Mesothelial cell of epicardium (in vitro differentiated cells): ENCODE measurements at places on chromosomes 2 and 18. TPM values are rescaled to one million over a fixed set of nuclear protein-coding genes. Genes with fewer than 3 reads are reported as not detected.

GRCh38 chr18:23166891-23167541 lies 31.7 kb downstream of the CABLES1 start:
- DNase-seq: no peak

DNA sequence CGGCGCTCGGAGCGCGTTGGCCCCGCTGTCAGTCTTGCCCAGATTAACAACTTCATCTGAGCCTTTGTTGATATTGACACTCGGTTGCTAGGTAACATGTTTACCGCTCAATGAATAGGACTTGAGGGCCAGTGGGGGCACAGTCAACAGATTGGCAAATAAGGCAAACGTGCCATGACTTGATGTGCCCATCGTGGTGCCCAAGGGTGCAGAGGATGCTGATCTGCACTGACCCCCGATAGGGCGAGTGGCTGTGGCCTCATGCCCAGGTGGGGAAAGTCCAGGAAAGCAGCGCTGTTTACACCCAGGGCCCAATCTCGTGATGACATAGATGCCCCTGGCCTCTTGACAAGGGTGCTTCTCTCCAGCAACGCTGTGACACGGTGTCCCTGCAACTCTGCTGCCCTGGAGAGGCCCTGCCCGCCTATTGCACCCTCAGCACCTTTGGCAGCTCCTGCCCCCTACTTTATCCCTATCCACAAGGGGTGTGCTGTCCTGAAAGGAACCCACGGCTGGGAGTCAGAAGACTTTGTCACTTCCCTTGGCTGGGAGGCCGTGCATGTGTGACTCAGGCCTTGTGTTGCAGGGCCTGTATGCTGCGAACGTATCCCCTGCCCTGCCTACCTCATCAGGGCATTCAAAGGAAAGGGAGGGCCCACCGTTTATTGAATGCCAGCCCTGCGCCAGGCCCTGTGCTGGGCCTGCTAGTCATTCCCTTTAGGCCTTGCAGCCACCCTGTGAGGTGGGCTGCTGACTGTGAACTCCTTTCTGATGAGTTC lies 158.0 kb downstream of the INHBB start:
- no peak for DNase-seq

DNA sequence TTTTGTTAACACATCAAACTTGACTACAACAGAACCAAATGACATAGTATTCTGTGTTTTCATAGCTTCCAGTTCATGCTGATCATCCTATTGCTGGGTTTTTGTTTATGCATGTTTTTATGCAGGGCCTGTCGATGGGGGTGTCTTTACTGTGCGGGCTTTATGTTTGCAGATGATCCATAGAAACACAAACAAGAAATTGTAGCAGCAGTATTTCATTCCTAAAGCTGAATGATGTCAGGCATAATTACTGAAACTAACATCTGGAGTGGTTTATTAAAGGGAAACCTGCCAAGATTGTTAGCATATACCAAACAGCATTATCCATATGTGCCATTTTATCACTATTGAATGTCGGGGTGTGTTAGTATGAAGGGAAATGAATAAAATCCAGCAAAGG lies 129.7 kb downstream of the PTPRM start:
- no peak for DNase-seq

GRCh38 chr2:167157523-167157922 lies 269.2 kb downstream of the XIRP2 start:
- DNase-seq: no peak

DNA sequence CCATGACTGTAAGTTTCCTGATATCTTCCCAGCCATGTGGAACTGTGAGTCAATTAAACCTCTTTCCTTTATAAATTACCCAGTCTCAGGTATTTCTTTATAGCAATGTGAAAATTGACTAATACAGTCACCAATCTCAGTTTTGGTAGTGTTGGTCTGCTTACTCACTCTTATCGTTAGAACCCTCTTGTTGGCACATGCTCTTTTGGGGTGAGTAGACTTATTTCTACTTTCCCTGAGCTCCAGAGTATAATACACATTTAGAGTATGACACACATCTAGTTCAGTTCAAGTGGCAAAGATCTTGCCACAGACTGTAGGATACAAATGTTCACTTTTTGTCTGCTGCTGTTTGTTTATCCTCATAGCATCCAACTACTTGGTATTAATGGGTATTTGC lies 347.5 kb upstream of the CELF4 start:
- DNase-seq: no peak

DNA sequence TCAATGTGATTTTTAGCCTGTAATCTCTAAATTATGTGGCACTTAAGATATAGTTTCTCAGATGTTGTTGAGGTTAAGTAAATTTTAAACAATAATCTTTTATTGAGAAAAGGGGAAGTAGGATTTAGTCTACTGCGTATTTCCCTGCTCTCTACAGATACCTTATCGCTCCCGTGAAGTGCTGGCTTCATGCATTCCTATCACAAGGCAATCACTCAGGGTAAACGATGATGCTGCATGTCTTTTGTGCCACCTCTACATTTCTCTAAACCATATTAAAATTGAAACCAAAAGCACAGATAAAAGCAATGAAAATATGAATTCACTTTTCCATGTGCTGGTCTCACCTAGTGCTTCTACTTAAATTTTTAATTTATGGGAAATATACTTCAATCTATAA lies 14.4 kb upstream of the RPE start:
- no peak for DNase-seq

GRCh38 chr2:187319441-187320108 lies 128.5 kb downstream of the CALCRL start:
- DNase-seq: no peak

GRCh38 chr18:67380867-67381266 lies 135.7 kb downstream of the DSEL start:
- no peak for DNase-seq

- DNase-seq: no peak
Observed at GRCh38 chr2:98468621-98469236, 24.1 kb downstream of the INPP4A start.

GRCh38 chr2:139217641-139218040 lies 437.5 kb upstream of the NXPH2 start:
- DNase-seq: no peak

DNA sequence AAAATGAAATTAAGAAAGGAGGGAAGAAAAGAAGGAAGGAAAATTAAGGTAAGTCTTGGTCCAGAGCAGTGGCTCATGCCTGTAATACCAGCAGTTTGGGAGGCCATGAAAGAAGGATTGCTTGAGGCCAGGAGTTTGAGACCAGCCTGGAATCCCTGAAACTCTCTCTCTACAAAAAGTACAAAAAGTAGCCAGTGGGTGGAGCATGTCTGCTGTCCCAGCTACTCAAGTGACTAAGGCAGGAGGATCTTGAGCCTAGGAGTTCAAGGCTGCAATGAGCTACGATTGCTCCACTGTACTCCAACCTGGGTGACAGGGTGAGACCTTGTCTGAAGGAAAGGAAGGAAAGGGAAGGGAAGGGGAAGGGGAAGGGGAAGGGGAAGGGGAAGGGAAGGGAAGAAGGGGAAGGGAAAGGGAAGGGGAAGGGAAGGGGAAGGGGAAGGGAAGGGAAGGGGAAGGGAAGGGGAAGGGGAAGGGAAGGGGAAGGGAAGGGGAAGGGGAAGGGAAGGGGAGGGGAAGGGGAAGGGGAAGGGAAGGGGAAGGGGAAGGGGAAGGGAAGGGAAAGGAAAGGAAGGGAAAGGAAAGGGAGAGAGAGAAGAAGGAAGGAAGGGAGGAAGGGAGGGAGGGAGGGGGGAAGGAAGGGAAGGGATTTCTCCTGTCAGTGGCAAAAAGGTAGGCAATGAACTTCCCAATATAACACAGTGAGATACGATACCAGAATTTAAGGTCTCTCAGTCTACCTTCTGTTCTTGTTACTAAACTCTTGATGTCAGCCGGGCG lies 412.8 kb downstream of the CMPK2 start:
- no peak for DNase-seq

DNA sequence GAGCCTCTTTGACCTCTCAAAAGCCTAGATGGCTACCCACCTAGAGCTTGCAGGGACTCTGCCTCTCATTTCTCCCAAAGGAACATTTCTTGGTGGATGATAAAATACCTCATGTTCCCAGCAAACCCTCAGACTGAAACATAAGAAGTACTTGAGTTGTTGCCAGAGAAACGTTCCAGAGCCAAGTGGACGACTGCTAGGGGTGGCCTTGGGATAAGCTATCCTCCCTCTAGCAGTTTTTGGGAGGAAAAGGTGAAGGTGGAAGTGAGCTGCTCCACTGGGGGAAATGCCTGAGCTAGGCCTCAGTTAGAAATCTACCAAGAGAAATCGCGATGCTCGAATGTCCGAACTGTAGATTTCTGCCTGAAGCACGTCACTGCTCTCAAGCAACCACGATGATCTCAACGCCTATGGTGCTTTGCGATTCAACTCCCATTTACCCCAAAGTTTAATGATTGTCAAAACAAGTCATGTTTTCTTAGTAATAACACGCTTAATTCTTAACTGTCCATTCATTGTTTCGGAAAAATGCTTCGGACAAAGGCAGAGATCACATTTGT lies 91.5 kb downstream of the CCBE1 start:
- no peak for DNase-seq

DNA sequence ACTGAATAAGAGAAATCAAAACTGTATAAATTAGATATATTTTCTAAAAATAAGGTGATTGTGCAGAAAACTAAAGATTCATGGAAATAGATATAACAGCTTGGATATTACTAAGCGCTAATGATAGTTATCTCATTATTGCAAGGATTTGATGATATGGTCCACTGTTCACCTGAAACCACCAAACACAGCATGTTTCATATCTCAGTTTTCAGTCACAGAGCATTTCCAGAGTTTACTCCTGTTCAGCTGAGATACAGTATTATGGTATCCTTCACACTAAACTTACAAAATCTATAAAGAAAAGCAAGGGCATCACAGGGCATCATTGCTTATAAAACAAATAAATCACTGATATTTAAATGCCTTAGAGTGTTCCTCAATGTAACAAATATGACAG lies 591.6 kb downstream of the ERBB4 start:
- no peak for DNase-seq

DNA sequence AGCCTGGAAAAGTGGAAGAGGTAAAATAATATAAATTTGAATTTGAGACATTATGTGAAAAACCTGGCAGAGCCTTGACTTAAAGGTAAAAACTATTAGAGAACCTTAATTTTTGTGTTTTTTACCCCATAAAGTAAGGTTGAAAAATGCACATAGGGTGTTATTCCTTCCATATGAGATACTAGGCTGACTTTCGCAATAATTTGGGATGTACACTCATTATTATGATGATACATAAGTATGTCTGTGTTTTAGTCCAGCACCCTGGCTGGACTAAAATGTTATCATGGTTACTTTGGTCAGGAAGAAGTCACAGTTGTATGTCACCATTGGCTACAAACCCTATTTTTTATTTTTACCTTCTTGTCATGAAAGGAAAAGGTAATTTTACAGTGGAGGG lies 19.8 kb downstream of the NEMP2 start:
- no peak for DNase-seq

GRCh38 chr2:11980809-11981208 lies 234.4 kb downstream of the LPIN1 start:
- DNase-seq: no peak

DNA sequence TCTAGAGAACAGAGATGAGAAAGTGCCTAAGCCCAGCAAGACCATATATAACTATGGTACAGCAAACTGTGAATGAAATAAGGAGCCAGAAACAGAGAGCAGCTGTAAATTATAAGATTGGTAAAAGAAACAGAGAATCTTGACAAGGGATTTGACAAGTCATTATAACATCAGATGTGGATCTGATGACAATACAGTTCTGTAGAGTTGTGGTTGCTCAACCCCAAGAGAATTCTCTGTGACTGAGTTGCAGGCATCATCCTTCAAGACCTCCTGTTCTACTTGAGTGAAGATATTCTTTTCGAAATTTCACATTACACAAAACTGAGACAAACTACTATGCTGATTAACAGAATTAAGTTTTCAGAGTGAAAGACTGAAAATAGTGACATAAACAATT lies 343.1 kb upstream of the SLC39A10 start:
- no peak for DNase-seq

DNA sequence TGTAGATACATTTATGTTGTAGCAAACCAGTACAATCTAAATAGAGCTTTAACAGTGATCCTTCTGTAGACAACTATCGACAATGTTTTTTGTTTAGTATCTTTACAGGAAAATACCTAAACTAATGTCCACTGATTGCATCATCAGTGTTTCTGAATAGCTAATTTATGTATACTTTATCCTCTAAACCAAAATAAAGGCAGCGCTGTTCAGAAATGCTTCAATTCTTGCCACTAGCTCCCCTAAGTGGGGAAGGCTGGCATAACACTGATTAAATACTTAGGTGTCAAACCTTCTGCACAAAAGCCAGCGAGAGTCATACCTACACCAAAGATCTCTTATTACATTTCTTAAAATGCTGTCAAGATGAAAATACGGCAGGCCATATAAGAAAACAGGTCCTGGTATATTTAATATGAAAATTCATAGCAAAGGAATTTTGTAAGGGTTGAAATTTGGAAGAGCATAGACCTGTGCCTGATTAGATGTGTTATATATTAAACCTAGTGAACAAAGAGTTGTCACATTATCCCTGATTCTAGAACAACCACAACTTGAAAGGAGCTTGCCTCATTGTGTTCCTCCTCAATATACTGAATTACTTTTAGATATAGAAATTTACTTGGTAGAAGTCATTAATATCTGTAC lies 1693.4 kb upstream of the SLC39A10 start:
- DNase-seq: no peak

DNA sequence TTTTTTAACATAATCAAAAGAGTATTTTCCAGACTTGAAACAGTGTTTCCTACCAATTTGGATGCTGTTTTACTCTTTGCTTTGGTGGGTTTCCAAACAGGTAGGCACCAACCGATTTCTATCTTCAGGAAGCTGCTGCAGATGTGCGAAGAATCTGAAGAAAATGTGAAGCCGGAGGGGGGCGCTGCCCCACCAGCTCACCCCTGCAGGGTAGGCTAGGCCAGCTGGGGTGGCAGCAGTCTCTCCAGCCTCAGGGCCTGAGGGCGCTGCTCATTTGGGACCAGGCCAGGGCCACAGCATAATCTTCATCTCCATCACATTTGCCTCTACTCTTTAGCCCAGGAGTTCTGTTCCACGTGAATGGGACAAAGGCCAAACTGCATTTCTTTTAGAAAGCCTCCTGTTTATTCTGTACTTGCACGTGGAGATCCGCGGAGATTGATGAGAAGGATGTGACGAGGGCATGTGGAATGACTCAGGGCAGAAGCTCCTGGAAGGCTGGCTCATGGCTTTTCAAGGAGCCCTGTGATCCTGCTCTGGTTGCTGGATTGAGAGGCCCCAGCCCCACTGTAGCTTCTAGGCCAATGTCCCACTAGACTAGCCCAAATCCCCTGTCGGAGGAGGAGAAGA lies 84.2 kb upstream of the FAM136A start:
- DNase-seq: no peak

GRCh38 chr2:168765401-168765800 lies 37.0 kb upstream of the NOSTRIN start:
- no peak for DNase-seq

- DNase-seq: no peak
Observed at GRCh38 chr2:229124136-229124535, 147.0 kb downstream of the PID1 start.

The HK2 gene
- total RNA-seq: 16.6 to 17.7 TPM (median 16.9 TPM) in 3 replicates

The DPYSL5 gene
- total RNA-seq: 2.5 to 2.8 TPM (median 2.8 TPM) in 3 replicates

The LBX2 gene
- 0.86 to 1.1 TPM (median 0.89 TPM) in 3 replicates for total RNA-seq

The DLGAP1 gene
- total RNA-seq: 4.6 to 5.1 TPM (median 4.9 TPM) in 3 replicates

The LHCGR gene
- total RNA-seq: 0.13 TPM in 1 of 3 replicates, not detected in the others

The CRYGC gene
- total RNA-seq: not detected in 3 replicates

The NPC1 gene
- total RNA-seq: 35.5 to 39.9 TPM (median 35.8 TPM) in 3 replicates

The AGXT gene
- not detected in 3 replicates for total RNA-seq

The ADD2 gene
- total RNA-seq: 1.3 to 2.0 TPM (median 1.3 TPM) in 3 replicates

The LIMS3 gene
- total RNA-seq: 2.0 to 3.1 TPM (median 2.1 TPM) in 3 replicates

The PID1 gene
- total RNA-seq: 2.0 to 2.4 TPM (median 2.1 TPM) in 3 replicates
